Activated naive CD4-positive, alpha-beta T cell (primary cell): ENCODE measurements at places on chromosomes 2 and 18.

- no peak for DNase-seq
Measured at GRCh38 chr2:11891028-11891427, 144.6 kb downstream of the LPIN1 start.

DNA sequence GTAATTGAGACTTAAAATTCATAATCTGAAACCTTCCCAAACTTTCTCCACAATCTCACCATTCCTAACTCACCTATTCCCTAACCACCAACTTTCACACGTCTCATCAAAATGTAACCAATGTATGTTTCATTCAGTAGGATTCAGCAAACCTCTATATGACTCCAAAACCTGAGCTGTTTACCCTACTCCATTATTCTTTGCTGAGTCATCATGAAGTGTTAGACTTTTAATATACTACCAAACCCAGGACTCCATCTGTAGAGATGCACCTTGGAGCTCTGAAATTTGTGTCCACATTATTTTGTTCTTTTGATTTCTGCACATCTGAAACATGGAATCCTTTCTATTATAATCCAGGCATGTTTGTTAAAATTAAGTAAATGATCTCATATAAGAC, 727.0 kb upstream of the PIK3C3 start:
- no peak for DNase-seq

GRCh38 chr2:233853883-233854240, 473 bp downstream of the HJURP start:
- no peak for DNase-seq

GRCh38 chr2:189866296-189866695, 82.0 kb downstream of the PMS1 start:
- no peak for DNase-seq

- DNase-seq = no peak
Measured at GRCh38 chr2:196160101-196160500, 11.3 kb downstream of the STK17B start.

DNA sequence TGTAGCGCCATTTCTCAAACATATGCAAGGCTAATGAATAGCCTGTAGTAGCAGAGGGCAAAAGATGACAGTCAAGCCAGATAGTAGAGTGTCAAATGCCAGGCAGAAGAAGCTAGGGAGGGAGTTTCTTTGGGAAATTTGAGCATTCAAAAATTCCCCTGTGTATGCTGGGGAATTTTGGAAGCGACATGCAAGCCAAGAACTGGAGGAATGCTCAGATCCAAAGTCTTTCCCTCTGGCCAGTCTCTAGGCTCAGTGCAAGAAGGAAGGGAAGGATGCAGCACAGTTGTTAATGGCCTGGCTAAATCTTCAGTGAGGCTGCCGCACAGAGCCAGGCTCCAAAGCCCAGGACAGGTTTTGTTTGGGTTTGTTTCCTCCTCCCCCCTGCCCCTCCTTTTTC, 59.9 kb downstream of the ATP9B start:
- DNase-seq = no peak

- DNase-seq = peak; percentile 12
Measured at GRCh38 chr2:11784747-11785610, 38.5 kb downstream of the LPIN1 start.

DNA sequence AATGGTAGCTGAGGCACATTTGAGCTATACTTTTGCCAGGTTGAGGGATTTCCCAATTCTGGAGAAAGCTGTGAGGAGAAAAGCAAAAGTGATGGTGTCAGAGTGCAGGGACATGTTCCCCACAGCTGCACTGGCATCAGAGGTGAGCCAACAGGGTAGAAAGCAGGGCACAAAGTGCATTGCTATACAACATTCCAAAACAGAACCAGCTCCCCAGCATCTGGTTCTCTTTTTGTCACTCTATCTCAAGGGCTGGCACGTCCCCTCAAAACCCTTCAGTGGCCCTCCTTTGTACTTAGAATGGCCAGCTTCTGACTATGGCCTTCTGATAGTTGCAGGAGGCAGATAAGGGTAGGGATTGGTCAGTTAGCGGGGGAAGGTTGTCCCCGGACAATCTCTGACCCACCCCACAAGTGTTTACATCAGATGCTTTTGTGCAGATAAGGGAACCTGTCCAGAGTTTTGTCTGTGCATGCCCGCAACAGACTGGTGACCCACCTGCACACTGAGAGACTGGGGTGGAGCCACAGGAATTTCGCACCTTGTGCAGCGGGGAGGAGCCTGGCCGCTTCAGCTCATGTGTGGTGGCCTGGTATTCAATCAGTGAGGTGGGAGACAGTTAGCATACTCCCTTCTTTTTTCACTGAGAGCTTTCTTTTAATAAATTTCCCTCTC, 31.0 kb upstream of the TMEM17 start:
- DNase-seq = no peak

GRCh38 chr18:76483780-76484179, 11.3 kb downstream of the ZNF516 start:
- DNase-seq = no peak

GRCh38 chr2:42105330-42106256, 57.8 kb downstream of the PKDCC start:
- peak; percentile 72 for DNase-seq

DNA sequence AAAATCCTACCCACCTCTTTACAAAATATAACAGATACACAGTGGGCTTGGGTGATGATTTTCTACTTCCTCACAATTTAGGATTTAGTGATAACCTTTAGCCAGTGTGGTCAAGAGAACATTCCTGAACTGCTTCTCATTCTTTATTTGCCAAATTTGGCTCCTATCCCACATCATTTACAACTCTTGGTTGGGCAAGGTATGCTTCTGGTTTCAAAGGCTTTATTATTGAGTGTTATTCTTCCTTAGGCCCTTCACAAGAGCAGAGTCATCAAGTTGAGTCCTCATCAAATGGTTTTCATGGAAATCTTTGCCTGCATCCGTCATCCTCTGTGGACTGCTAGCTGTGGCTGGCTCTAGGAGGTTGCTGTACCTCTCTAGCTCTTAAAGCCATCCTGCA, 472.0 kb upstream of the ETAA1 start:
- no peak for DNase-seq

DNA sequence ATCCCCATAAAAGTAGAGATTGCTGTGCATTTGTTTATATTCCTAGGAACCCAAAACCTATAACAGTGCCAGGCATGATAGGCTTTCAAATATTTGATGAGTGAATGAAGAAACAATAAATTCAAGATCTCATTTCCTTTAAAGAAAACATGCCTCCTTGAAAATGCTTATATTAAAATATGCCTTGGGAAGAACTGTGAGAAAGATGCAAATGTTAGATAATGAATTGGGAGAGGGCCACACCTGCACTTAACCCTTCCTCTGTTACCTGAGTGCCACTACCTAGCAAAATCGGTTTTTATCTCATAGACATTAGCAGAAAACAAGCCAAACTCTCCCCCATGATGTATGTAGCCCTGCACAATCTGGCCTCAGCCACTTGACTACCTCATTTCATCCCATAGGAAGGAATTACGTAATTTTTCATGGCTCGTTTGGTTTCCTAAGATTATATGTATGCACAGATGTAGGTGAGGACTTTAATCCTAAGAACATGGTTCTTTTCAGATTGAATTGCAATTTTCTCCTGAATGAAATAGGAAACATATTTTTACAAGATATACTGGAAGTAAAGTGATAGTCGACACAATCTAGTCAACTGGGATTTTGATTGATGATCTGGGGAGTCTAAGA, 25.2 kb downstream of the GULP1 start:
- DNase-seq = no peak

DNA sequence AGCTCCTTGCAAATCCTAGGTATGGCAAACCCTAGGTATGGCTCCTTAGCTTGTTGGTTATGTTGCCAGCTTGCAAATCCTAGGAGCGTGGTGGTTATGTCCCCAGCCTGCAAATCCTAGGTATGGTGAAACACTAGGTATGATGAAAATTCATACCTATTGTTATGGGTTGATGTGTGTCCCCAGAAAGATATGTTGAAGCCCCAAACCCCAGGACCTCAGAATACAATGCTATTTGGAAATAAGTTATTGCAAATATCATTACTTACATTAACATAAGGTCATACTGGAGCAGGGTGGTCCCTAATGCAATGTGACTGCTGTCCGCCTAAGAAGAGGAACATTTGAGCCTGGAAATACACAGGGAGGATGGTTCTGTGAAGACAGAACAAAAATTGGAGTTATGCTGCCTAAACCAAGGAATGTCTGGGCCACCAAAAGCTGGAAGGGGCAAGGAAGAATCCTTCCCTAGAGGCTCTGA, 220.8 kb downstream of the MYCN start:
- DNase-seq = no peak

GRCh38 chr18:61833978-61834377, 58.8 kb downstream of the RNF152 start:
- DNase-seq = no peak

GRCh38 chr2:104889291-104889959, 35.5 kb downstream of the POU3F3 start:
- no peak for DNase-seq

- DNase-seq = no peak
Measured at GRCh38 chr2:165448406-165448805, 21.1 kb upstream of the CSRNP3 start.
